ENCODE measurements at places on chromosomes 6 and 20.

DNA sequence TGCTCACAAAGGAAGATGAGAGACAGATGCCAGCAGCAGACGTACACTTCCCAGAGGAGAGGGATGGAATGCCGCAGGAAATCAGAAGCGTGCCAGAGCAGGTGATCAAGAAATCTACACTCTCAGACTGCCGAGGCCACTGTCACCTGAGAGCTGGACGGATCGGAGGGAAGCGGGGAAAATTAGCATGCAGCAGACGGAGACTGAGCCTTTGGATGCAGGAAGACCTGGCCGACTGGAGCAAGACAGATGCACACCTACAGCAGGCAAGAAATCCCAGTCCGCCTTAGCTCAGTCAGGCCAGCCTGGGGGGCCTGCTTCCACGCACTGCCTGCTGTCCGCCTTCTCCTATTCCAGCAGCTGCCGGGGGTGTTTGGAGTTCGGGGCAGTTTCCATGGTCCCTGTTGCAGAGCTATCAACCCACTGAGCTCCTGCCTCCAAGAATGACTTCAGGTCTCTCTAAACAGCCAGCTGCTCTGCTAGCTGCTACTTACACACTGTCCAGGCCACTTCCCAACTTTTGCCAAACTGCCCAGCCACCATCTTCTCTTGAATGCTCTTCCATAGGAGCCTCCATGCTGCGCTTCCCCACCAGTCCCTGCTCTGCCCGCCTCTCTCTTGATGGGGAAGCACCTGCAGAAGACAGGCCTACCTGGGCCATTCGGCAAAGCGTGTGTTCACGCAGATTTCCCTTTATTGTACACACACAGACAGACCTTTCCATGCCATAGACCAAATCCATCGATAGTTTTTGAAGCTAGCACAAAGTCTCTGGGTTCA, 368.5 kb downstream of the ZFAND3 start:
- no peak for DNase-seq

GRCh38 chr6:72272958-72273357, 348.9 kb upstream of the KCNQ5 start:
- DNase-seq: no peak

DNA sequence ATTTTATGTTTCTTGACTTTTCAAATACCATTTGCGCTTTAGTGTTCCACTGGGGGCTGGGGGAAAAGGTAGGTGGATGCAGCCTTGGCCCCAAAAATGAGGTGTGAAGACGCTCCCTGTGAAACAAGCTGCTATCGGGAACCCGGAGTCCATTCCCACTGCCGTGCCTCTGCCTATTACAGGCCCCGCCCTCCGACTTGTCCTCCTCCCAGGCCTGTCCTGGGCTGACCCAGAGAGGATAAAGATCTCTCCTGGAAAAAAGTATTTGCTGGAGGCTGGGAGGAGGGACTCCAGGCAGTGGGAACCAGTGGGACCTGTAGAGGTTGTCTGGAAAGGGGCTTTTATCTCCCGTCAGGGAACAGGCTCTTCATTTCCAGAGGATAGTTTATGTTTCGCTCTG, 215.0 kb downstream of the SLC24A3 start:
- DNase-seq: no peak

DNA sequence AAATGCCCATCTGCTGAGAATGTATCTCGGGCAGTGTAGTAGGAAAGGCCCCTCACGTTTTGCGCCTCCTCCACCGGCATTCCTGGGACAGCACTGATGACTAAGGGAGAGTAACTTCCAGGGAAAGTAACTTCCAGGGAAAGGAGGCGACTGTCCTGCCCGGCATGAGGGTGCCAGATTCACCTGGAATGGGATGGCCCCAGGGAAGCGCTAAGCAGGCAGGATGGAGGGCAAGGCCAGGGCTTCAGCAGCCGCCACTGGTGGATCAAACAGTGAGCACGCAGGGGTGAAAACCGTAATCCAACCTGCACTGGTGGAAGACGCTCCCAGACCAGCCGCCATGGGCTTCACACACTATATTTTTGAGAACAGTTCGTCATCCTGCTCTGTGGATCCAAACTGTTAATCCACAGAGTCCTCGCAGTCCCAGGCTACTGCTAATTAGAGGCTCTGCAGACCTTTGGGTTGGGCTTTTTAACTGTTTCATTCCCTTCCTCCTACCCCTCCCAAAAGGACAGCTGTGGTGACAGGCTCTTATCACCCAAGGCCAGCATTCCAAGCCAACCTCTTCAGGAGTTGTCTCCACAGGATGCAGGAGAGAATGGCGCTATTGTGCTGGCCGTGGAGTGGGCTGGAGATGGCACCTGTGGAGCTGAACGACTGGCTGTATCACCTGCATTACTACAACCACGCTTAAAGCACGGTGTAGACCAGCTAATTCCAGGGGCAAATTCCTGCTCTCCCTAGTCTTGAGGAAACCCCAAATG, 178.9 kb downstream of the DLL1 start:
- DNase-seq: no peak

GRCh38 chr20:53126185-53126584, 154.0 kb downstream of the TSHZ2 start:
- DNase-seq: no peak

DNA sequence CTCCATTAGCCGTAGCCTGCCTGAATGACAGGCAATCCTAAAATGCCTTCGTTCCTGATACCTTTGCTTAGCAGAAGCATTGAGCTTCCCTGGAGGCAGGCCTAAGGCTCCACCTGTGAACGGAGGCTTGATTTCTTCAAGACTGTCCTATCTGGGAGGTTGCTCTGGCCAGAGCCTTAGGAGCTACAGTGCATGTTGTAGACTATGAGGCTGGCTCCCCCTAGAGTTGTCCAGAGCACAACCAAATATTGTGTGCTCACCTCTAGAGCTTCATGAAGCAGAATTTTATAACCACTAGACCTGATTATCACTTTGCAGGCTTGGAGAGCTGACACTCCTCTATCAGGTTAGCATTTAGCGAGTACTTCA, 217.8 kb downstream of the MAFB start:
- no peak for DNase-seq

- no peak for DNase-seq
These were observed 849 bp upstream of the BMP7 start for GRCh38 chr20:57267158-57267821.

DNA sequence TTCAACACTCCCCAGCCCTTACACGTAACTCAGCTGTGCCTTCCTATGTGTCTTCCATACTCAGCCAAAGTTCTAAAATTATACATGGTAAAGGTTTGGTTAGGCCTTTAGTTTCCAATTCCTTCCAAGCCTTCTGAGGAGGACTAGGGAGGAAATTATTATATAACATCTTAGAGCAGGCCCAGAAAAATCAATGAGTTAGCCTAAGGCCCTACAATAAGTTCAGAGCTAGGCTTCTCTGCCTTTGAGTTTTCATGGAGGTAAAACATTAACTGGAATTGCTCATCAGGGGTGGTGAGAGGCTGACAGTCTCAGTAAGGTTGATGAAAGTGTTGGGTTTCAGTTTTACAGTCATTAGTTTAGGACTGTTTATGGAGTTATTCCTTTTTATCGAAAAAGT, 286.0 kb downstream of the ADGB start:
- DNase-seq: no peak

DNA sequence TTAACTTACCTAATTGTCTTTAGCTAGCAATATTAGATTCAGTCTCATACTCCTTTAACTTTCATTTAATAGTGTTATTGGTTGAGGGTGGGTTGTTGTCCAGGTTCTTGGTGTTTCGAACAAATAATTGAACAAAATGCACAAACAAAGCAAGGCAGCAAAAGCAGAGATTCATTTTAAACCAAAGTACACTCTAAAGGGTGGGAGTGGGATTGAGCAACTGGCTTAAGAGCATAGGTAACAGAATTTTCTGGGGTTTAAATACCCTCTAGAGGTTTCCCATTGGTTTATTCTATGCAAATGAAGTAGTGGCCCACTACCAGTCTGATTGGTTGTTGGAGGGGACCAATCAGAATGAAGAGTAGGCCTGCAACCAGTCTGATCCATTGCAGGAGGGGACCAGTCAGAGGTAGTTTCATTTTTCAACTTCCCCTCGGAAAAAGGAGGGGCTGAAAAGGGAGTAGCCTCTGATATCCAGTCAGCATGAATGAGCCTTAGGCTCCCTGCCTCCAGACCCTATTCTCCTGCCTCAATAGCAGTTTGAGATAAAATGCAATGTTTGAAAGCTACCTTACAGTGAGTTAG, 26.3 kb upstream of the RAB23 start:
- DNase-seq: no peak

- no peak for DNase-seq
These were observed 569 bp upstream of the CDC5L start for GRCh38 chr6:44386929-44387345.

GRCh38 chr6:136030131-136030530, 178.6 kb downstream of the PDE7B start:
- no peak for DNase-seq

DNA sequence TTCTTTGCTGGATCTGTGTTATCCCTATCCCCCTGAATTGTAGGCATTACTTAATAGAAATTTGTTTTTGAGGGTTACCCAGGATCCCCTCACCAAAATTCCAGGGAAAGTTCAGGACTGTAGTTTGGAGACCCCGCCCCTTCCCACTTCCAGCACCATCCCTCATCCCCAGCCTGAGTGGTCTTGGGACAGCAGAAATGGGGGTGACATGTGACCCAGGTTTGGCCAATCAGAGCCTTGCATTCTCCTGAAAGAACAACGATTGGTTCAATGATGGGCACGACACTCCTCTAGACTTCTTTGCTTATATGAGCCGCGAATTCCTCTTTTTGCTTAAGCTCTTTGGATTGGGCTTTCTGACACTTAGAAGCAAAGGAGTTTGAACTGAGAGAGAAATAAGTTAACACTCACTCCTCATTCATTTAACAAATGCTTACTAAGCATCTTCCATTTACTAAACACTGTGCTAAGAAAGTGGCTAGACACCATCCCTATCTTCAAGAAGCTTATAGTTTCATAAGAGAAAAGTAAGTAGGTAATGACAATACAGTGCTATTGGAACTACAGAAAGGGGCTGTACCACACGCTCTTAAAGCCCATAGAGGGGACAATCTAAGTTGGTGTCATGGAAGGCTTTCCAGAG, 24.9 kb upstream of the PAQR8 start:
- DNase-seq: no peak

GRCh38 chr20:59577037-59577808, 27.1 kb upstream of the PHACTR3 start:
- DNase-seq: no peak

- DNase-seq: no peak
These were observed 58.3 kb downstream of the MAFB start for GRCh38 chr20:40630713-40631112.

DNA sequence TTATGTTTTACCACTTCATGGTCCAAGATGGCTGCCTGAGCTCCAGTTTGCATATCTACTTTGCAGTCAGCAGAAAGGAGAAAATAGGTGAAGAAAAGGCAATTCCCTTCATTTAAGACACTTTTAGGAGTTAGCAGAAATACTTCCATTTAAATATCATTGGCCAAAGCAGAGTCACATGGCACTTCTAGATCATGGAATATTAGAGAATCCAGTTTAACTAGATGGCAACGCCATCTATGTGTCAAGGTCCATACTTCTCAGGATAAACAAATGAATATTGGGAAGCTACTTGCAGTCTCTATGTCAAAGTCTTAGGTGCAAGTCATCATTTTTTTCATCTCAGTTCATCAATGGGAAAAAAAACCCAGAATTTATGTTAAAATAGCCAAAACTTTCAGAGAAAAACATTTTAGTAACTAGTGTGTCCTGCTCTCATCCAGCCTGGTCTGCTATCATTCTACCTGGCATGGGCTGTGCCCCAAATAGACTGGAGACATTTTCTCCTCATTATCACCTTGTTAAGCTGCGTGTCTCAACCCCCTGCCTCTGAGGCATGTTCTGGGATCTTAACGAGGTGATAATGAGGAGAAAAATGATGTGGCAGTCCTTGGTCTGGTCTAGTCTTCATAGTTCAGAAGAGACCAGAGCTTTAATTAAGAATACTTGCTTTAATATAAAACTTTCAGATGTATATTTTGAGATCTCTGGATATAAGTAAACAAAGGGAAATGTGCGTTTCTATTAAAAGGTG, 227.3 kb downstream of the TBX18 start:
- DNase-seq: no peak

- DNase-seq: no peak
These were observed 590.9 kb upstream of the NRSN1 start for GRCh38 chr6:23535101-23535500.

DNA sequence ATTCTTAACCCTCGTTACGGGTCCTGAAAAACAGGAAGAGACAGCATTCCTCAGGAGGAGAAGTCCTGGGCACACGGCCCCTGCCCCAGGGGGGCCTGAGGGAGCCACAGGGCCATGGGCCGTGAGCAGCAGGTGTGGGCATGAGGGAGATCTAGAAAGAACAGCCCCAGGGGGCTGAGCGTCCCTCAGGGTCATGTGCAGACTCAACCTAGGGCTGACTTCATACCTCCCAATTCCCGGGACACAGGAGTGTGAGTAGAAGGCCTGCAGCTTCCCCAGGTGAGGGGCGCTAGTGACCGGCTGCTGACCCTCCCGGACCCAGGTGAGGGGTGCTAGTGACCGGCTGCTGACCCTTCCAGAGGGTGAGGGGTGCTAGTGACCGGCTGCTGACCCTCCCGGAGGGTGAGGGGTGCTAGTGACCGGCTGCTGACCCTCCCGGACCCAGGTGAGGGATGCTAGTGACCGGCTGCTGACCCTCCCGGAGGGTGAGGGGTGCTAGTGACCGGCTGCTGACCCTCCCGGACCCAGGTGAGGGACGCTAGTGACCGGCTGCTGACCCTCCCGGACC, 35.1 kb downstream of the FRMD1 start:
- DNase-seq: no peak

- DNase-seq: no peak
These were observed 89.7 kb downstream of the NDUFAF5 start for GRCh38 chr20:13874394-13875157.

- no peak for DNase-seq
These were observed 32.8 kb upstream of the CEP162 start for GRCh38 chr6:84260196-84260595.

DNA sequence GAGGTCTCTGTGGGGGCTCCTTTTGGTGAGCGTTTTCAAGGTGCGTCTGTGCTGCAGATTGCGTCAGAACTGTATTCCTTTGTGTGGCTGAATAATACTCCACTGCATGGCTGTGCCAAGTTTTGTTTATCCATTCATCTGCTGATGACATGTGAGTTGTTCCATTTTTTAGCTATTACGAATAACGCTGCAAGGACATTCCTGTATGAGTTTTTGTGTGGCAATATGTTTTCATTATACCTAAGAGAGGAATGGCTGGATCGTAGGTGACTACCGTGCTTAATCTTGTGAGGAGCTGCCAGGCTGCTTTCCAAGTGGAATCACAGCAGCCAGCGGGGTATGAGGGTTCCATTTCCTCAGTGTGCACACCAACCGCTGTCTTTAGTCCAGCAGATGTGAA, 1.1 kb upstream of the DACT2 start:
- DNase-seq: no peak

- DNase-seq: no peak
These were observed 40.6 kb upstream of the PTPRK start for GRCh38 chr6:128560966-128561365.

DNA sequence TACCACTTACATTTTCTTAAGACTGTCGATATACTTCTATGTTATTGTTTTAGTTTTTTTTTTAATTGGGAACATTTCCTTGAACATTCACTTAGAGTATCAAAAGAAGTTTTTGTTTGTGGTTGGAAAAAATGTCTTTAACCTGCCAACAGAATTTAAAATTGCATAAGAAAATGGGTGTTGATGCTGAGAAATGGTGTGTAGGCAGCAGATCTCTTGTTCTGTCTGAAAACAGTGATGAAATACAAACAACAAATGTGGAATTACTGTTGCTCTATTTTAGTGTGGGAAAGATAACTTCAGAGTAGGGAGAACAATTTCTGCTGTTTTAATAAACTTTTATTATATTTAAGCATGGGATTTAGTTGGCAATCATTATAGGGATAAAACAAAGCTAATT, 293.5 kb downstream of the CDKAL1 start:
- DNase-seq: no peak

- no peak for DNase-seq
These were observed 81.7 kb downstream of the FAM217A start for GRCh38 chr6:3997177-3997770.

Measured in cerebellar nuclear complex (tissue), 1 donor.